ENCODE measurements at places on chromosomes 12 and 14.
A peak's percentile ranks its signal among the peaks of the same experiment; 100 is the strongest.

- peak; percentile 34 for DNase-seq
Measured at GRCh38 chr12:68406134-68406576, 74.0 kb upstream of the MDM1 start.

DNA sequence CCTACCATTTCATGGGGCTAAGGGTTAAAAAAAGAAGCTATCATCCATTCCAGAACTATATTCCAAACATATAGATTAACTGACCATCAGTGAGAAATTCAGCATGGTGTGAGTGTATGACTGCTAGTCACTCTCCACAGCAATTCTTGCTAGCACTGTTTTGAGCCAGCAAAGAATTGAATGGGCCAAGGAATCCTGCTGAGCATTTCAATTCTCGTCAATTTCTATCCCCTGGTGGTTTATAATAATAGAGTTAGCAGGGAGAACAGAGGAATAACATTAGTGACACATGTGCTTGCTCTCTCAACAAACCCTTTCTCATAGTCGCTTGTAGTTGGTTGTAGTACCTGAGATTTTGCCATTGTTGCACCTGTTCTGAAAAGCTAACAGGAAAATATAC lies 7.2 kb downstream of the MBIP start:
- DNase-seq = no peak

DNA sequence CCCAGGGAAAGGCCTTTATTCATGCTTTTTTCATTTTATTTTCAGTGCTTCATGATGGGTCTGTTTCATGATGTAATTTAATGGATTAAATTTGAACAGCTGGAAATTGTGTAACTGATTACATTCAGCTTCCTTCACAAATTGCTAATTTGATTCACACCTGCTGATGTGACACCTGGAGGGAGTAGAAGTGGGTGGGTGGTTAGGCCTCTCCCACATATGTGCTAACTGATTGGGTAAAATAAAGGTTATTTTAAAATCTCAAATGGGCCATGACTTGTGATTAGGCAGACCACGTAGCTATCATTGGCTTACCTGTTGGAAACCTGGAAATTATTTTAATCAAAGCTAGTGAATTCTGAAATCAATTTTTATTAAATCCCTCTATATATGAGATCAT lies 142.1 kb downstream of the GXYLT1 start:
- DNase-seq = no peak

- no peak for DNase-seq
Measured at GRCh38 chr14:105299654-105300541, 903 bp downstream of the BRF1 start.

- DNase-seq = no peak
Measured at GRCh38 chr12:65098364-65098763, 22.7 kb downstream of the WIF1 start.

GRCh38 chr12:83817730-83818129 lies 1094.9 kb downstream of the SLC6A15 start:
- DNase-seq = no peak

- no peak for DNase-seq
Measured at GRCh38 chr14:33799705-33800570, 150.9 kb downstream of the EGLN3 start.

GRCh38 chr14:23076785-23077408 lies 18.0 kb downstream of the ACIN1 start:
- DNase-seq = no peak

DNA sequence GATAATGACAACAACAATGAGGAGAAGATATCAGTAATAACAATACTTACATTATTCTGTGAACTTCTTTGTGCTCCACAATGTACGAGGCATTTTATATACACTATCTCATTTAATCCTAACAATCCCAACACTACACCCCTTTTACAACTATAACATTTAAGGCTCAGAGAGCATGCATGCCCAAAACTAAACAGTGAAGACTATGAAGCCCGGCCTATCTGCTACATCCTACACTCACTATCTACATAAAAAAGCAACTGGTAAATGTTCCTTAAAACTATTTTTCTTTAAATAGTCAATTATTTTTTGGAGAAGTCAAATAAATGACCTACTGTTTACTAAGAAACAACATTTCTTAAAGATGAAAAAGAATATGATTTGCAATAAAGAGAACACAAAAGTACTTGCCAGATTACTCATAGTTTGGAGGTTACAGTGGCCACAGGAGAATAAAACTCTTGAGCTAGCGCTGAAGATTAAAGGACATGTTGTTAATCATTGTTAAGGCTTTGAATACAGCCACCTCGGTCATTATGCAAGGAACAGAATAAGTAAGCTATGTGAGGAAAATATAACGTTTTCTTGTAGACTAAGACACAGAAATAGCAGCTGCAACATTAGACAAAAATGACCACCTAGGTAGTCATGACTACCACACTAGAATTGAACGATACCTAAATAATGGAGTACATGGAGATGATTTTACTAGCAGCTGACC lies 56.7 kb downstream of the EPS8 start:
- DNase-seq = no peak

- no peak for DNase-seq
Measured at GRCh38 chr12:22728987-22729386, 104.0 kb downstream of the ETNK1 start.

DNA sequence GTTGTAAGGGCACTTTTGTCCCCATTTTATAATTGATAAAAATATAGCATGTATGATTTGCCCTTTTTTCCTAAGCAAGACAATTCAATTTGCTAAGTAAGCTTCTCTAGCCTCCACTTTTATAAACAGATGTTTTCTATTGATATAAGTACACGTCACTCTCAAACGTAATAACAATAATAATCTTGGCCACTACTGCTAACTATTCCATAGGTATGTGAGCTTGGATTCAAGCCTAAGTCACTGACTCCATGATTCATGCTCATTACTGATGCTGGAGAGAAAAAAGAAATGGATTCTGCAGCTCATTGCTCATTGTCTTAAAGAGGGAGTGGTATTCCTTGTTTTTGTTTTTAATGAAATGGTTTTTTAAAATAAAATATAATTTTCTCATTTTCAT lies 661.0 kb downstream of the GALC start:
- DNase-seq = peak; percentile 29

GRCh38 chr14:47044841-47045240 lies 393.3 kb upstream of the RPL10L start:
- no peak for DNase-seq

GRCh38 chr14:64879635-64880220 lies at the start of gene SPTB:
SPTB (minus strand) TSS chr14:64879907; CDS start chr14:64823094, 56,813 bp downstream.
- DNase-seq = no peak

GRCh38 chr14:72196237-72197015 lies 264.2 kb downstream of the RGS6 start:
- DNase-seq = no peak

- no peak for DNase-seq
Measured at GRCh38 chr14:47466916-47467315, 208.5 kb downstream of the MDGA2 start.

DNA sequence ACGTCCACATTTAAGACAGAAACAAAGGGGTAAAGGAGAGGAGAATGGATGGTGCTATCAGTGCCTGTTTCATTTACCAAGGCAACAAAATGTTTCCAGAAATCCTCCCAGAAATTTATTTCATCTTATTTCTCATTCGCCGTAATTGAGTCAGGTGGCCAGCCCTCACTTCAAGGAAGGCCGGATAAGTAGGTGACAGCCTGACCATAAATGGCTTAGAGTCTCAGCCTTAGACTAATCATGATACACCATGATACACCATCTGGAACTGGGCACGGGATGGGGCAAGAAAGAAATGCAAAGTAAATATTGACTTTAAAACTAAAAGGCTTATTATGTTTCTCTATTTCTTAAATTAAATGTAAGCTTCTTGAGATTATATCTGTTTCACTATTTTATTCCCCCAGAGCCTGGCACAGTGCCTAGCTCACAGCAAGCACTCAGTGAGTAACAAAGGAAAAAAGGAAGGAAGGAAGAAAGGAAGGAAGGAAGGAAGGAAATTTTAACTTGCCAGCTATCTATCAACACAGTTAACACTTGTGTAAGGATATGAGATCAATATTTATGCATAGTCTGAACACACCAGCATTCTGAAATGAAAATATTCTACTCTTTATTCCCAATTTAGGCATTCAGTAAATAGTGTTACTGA lies 106.1 kb upstream of the FSCB start:
- no peak for DNase-seq

GRCh38 chr14:26218861-26219260 lies 379.0 kb downstream of the NOVA1 start:
- DNase-seq = no peak

DNA sequence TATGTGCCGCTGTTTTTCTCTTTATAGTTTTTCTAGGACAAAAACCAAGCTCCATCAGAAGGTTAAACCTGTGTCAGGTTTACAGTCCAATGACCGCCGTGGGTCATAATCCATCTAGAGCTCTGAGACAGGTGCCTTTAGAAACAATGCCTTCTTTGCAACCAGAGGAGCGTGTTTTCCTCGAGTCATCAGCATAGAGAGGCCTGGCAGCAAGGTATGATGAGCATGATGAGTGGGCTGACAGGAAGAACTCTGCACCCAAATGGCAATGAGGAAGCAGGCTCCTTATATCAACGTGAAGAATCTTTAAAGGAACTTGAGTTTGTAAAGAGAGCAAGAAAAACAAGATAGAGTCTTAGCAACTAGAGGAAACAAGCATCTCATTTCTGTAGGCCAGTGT lies 60.5 kb upstream of the NUDT4 start:
- DNase-seq = no peak

- no peak for DNase-seq
Measured at GRCh38 chr12:71125949-71126348, 31.9 kb downstream of the TSPAN8 start.

GRCh38 chr12:20852649-20853048 lies 42.1 kb downstream of the SLCO1B3 start:
- no peak for DNase-seq

DNA sequence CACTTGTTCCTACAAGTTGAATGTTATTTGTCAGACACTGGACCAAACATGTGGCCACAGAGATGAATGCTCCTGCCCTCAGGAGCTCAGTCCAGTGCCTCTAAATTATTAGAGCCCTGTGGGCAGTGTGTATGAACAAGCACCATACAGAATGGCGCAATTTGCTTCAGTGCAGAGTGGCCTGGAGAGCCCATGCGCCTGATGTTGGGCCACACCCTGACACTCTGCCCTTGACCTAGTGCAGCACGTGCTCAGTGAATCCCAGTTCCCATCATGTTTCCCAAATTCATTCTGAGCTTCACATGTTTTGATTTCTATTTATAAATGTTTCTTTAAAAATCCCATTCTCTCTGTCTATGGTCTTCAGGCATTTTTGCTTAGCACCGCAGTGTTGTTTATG lies 116.8 kb downstream of the PRMT8 start:
- DNase-seq = no peak

DNA sequence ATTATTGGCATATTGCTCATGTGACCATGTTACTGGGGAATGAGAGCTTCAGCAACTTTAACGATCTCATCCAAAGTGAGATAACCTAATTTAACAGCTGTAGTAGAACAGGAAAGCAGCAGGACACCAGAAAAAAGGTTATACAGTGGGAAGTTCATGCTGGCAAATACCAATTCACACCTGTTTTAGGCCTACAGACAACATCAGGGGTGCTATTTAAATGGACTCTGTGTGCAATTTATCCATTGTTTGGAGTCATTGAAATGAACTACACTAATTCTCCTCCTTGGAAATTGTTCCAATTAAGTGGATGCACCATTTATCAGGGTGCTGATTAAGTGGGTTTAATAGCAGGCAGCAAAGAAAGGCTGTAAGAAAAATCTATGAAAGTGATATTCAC lies 424.4 kb upstream of the LMO3 start:
- no peak for DNase-seq

- no peak for DNase-seq
Measured at GRCh38 chr12:42128327-42128726, 16.3 kb downstream of the GXYLT1 start.

DNA sequence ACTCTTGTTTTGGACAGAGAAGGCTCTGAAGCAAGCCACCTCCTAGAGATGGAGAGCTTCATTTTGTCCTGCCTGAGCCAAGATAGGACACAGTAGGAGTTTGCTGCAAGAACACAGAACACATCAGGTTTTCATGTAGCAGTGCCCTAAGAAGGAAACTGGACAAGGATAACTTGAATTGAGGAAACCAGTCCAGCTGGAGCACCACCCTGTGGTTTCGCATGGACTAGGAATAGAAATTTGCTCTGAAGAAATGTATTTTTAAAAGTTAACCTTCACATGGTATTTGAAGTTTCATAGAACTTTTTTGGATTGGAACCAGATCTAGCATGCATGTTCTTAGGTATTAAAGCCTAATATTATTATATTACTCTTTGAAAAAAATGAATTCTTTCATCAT lies 68.8 kb downstream of the RERG start:
- DNase-seq = no peak

DNA sequence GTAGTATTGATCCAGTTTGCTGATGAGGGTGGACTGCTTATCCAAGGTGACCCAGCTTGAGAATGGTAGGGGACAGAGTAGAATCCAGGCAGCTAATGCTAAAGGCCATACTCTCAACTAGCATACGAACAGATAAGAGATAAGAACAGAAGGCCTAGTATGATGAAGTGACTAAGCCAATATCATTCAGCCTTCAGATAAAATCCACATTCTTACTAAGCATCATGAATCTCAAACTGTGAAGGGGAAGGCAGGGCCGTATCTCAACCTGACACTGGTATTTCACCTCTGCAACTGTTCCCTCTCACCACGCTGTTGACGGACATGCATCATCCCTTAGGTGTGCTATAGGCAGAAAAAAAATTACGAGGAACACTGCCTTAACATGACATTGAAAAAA lies 8.1 kb upstream of the CKAP4 start:
- DNase-seq = no peak

DNA sequence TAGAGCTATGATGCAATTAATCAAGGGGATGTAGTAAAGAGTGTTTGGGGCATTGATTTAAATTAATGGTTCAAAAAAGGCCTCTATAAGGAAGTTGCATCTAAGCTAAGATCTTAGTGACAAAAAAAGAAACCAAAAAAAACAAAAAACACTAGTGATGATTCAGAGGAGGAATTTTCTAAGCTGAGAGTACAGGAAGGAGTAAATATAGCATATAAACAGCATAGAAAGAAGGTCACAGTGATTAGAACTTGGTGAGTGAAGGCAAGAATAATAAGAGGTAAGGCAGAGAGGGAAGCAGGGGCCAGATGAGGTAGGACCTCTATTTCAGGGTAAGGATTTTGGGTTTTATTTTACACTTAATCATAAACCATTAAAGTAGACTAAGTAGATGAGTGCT lies 48.0 kb upstream of the PDZRN4 start:
- DNase-seq = no peak

DNA sequence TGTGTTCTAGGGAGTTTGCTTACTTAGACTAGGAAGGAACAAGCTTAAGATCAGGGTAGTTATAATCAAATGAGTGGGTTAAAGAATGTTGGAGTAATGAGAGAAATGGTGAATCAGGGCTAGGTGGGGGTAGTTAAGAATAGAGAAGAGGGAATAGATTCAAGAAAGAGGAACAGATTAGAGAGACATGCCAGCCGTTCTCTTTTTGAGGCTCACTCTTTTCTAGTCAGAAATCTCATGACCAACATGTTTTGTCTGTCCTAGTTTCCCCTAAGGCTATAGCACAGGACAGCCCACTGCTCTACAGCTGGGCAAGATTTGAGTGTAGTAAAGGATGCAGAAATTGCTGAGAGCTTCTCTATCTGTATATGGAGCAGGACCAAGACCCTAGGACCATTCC lies 258.4 kb downstream of the AKAP6 start:
- DNase-seq = no peak

- no peak for DNase-seq
Measured at GRCh38 chr12:77577791-77578190, 252.9 kb upstream of the NAV3 start.
